ENCODE measurements at places on chromosomes 12 and 14.

DNA sequence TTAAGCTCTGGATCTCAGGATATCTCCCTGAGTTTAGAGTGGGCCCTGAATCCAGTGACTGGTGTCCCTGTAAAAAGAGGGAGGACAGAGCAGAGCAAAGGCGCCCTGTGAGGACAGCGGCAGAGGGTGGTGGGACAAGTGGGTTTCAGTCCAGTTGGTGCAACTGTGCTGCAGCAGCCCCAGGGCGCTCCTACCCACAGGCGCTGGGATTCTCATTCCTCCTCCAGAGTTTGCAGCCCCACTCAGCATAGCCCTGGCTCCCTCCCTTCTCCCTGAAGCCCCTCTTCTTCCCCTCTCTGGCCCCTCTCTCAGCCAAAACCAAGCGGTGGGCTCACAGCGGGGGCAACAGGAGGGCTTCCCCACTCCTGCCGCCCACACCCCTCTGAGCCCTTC is 1.6 kb downstream of the TMEM179 start:
- no peak for DNase-seq

GRCh38 chr14:72909163-72909562 is 15.3 kb upstream of the DPF3 start:
- no peak for DNase-seq

GRCh38 chr12:15116086-15116485 is 105.1 kb downstream of the RERG start:
- DNase-seq, result no peak

DNA sequence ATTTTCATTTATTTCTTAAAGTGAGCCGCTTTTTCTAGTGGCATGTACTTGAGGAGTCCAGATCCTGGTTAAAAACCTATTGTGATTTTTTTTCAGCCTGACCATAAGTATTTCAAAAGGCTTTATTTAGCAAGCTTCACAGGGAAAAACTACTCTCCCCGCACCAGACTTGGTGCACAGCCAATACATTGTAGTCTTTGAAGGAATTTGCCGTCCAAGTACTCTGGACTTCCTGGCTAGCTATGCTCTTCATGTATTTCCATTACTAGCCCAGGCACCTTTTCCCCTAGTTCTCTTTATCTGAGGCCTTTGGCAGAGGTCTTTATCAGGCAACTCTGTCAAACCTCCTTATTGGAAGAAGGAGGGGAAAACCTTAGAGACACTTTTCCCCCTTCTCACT is 234.7 kb downstream of the CCDC91 start:
- DNase-seq, result no peak

DNA sequence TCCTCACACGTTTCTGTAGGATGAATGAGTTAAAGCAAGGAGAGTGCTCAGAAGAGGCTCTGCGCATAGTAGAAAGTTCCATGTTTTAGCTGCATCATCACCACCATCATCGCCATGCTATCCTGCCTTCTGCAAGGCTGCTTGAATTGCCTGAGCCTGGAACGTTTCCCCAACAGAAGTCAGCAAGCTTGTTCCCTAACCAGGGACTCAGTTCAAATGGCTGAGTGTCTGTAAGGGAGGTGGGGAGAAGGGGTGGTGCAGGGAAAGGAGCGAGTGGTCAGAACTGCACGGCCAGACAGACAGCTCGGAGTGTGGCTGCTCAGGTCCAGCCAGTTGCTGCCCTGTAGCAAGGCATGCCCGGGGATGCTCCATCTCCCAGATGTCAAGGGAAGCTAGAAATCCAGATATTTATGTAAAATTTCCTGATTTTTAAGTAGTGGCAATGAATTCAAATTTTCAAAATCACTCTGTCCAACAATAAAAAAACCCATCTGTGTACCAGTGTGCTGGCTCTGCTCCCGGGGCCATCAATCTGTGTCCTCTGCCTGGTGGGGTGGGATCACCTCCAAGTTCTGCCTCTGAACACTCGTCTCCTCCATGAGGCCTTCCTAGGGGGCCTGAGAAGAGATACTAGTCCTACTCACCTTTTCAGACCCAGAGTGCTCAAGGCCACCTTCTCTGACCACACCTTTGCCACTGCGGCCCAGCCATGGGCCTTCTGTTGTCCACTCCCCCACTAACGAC is 162.7 kb downstream of the FOXN3 start:
- DNase-seq, result no peak

DNA sequence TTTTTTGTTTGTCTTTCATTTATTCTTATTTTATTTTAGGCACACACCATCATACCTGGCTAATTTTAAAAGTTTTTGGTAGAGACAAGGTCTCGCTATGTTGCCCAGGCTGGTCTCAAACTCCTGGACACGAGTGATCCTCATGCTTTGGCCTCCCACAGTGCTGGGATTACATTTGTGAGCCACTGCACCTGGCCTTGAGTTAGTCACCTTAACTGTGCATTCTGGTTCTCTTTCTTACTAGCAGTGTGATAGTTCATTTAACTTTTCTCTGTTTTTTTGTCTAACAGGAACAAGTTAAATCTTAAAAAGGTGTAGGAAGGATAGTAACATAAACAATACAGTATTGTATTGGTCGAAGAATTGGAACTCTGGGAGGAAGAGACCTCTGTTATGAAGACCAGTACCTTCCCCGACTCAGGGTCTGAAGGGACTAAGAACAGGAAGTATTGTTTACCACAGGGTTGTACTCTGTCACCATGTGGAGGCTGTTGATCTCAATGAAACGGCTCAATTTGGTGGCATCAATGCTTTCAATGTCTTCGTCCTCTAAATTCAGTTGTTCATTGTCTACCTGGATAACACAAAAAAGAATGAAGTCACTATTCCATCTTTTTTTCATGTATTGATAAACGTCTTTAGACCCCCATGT is 17.7 kb downstream of the ERP27 start:
- no peak for DNase-seq
